Activated CD4-positive, alpha-beta T cell treated with anti-CD3 and anti-CD28 coated beads for 4 hours (primary cell): ENCODE measurements at places on chromosomes 11 and 22.

DNA sequence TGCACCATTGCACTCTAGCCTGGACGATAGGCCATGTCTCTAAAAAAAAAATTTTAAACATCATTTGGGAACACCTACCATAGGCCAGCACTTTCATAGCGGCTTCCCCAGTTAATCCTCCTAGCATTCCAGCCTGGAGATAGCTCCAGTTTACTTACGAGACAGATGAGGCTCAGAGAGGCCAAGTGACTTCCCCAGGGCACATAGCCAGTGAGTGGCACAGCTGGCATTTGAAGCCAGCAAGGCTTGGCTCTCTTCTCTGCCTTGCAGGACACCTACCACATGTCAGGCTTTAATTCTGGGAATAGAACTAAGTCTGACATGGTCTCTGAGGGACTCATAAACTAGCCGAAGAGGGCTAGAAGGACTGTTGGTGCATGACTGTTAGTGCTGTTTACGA, 4.9 kb upstream of the TAGLN start:
- DNase-seq: no peak

DNA sequence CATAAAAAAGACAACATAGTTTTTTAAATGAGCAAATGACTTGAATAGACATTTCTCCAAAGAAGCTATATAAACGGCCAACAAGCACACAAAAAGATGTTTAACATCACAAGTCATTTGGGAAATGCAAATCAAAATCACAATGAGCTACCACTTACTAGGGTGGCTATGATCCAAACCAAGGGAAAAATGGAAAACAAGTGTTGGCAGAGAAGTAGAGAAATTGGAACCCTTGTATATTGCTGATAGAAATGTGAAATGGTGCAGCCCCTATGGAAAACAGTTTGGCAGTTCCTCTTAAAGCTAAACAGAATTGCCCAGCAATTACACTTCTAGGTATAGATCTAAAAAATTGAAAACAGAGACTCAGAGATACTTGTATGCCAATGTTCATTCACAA, 29.0 kb downstream of the PAMR1 start:
- no peak for DNase-seq

DNA sequence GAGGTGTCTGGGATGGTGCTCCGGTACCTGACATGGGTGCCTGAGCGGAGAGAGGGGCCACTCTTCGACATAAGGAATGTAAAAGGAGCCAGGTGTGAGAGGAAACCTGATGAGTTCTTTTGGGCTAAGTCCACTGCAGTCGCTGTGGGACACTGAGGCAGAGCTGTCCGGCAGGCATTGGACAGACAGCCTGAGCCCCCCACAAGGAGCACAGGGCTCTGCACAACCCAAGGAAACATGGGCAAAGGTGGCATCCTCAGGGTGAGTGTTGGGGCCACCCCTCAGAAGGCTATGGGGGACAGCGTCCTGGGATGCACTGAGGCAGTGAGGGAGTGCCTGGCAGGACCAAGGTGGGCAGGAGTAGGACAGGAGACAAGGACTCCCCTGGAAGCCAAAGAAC, 57.7 kb upstream of the EMID1 start:
- DNase-seq: no peak

GRCh38 chr11:85431319-85431718, 195.8 kb downstream of the DLG2 start:
- no peak for DNase-seq

DNA sequence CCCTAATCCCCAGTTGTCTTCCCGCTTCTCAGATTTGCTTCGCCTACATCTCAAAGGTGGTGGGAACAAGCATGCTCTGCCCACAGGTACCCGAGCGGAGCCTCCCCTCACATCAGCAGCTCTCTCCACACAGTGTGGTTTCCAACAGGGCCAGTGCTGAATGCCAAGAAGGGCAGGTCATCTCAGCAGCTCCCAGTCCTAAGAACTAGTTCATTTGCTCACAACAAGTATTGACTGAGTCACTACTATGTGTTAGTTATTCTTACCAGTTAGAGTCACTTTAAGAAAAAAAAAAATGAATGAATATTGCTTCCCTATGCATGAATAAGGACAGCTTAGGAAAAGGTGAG, 66.2 kb downstream of the THAP12 start:
- DNase-seq: no peak

GRCh38 chr11:60769811-60770210, 13.1 kb downstream of the MS4A15 start:
- DNase-seq: no peak

DNA sequence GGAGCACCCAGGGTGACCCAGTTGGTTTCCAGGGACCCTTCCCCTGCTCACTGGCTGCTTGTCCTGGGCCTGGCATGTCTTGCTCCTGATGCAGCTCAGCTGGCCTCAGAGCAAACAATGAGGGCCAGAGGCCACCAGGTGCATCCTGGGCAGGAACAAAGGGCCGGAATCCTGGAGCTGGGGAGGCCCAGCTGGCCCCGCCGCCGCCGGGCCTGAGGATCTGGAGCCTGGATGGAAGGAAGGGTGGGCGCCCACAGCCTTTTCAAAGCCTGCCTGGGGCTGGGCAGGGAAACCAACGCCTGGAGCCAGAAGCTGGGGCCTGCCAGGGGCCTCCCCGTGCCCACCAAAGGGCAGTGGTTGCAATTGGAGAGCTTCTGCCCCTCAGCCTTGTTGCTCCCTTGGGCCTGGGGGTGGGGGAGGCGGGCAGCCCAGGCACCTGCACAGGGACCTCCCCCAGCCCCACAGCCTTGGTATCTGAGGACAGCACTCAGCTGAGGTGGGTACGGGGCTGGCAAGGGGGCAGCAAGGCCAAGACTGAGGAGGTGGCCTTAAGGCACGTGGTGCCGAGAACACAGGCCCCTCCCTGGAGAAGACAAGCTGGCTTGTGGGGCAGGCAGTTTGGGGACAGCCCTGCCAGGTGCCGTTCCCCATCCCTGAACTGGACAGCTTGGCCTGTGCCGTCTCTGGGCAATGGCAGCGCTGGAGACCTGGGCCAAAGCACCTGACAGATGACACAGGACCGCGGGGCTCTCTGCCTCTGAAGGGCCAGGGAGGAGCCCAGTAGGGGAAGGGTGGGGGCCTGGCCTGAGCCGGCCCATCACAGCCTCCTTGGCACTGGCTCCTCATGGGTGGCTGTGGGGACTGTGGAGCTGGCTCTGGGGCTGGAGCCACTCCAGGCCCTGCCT, 7.1 kb upstream of the ADORA2A start:
- DNase-seq: no peak

DNA sequence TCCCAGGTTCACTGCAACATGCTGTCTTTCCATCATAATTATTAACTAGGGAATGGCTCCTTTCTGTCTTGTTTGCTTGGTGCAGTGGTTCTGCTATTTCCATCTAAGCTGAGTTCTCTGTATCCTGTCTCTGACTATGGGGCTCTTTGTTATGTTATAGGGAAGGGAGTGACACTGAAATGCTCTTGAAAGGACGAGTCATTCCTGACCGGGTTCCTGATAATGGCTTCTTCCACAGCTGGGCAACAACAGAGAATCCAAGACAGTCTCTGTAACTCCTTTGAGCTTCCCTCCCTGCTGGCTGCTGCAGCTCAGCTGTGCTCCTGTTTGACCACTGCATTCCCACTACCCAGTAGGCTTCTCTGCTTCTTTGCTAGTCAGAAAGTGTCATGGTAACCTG, 24.1 kb downstream of the OR2AT4 start:
- no peak for DNase-seq

GRCh38 chr11:60347084-60347797, 20.2 kb downstream of the MS4A6E start:
- no peak for DNase-seq
